ENCODE measurements at places on chromosomes 2 and 18. TPM values are rescaled to one million over a fixed set of nuclear protein-coding genes. Genes with fewer than 3 reads are reported as not detected.

Gene DSEL
- polyA plus RNA-seq = 0.11 TPM

Gene MAL
- 1.6 TPM for polyA plus RNA-seq

DNA sequence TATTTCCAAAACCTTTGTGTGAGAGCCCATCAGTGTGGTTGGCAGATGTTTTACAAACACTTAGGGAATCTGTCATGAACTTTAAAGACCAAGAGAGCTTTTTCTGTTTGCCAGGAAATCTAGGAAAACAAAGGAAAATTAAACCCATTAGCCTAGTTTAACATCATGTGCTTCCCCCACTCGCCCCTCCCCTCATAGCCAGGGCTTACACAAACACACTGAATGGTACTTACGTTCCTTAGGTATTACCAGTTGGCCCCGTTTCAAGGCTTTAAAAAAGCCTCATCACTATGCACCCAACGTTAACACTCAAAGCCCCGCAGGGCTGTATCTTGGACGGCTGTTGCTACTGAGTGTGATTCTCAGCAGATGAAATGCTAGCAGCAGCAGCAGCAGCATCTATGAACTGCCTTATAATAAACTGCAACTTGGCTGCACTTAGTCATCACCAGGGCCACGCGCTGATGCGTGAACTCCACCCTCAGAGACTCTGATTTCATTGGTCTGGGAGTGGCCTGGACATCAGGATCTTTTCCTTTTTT, 20.1 kb upstream of the TTC39C start:
- peak overlapping the region; percentile 87 for H3K27ac ChIP-seq
- H3K36me3 ChIP-seq = no peaks in the 10 kb centered on the region
- H3K4me1 ChIP-seq = peaks cover 49% of the 10 kb centered on the region
- H3K4me3 ChIP-seq = peak overlapping the region; percentile 20

Gene EFR3B
- 0.08 TPM for polyA plus RNA-seq

- H3K4me3 ChIP-seq = no peak overlapping the region
- H3K27me3 ChIP-seq = peaks cover 4% of the 10 kb centered on the region
- peaks cover 23% of the 10 kb centered on the region for H3K4me1 ChIP-seq
Observed at GRCh38 chr2:135954020-135954601, 31.3 kb downstream of the DARS1 start.

DNA sequence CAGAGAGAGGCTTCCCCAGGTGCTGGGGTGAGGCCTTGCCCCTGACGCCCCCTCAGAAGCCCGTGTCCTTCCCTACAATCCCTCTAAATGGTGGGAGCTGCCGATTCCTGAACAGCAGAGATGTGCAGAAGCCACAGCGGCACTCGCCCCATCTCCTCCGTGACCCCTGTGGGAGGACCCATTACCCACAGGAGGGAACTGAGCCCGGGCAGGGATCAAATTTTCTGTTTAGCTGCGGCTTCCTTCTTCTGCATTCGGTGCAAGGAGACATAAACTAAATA, 181.2 kb upstream of the RAB6C start:
- no peaks in the 10 kb centered on the region for H3K36me3 ChIP-seq
- no peaks in the 10 kb centered on the region for H3K4me1 ChIP-seq
- H3K4me3 ChIP-seq = no peak overlapping the region
- DNase-seq = no peak
